Activated CD8-positive, alpha-beta memory T cell treated with anti-CD3 and anti-CD28 coated beads, Interleukin-2, amount 50 U/mL, for 48 hours (primary cell): ENCODE measurements at places on chromosomes 5 and 9.
A peak's percentile ranks its signal among the peaks of the same experiment; 100 is the strongest.

GRCh38 chr5:56158331-56158960 is 74.7 kb downstream of the ANKRD55 start:
- DNase-seq = no peak

DNA sequence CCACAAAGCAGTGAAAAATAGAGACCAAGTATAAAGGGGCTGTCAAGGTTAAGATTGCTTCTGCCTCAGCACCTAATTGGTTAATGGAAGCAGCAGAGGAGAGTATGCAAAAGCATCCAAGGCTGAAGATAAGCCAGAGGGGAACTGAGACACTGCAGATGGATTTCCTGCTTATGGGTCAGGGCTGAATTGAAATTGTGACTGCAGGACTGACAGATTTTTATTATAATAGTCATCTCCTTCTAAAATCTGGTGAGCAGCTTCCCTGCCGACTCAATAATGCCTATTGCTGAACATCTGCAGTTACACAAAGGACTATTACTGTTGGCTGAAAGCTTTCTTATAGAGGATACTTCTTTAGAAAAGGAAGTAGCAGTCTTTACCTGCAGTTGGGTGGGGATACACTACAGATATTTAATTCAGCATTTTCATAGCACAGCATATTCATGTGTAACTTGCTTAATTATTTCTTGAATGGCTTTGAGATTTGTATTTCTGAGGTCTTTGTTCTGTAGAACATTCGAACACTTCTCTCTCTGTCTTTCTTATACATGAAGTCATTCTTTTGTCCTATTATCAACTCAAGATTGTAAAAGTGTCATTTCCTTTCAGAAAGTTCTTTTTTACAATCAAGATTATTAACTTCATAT is 363.0 kb upstream of the RIOK2 start:
- no peak for DNase-seq

GRCh38 chr9:34501889-34502425 is 20.8 kb downstream of the ENHO start:
- DNase-seq = no peak

DNA sequence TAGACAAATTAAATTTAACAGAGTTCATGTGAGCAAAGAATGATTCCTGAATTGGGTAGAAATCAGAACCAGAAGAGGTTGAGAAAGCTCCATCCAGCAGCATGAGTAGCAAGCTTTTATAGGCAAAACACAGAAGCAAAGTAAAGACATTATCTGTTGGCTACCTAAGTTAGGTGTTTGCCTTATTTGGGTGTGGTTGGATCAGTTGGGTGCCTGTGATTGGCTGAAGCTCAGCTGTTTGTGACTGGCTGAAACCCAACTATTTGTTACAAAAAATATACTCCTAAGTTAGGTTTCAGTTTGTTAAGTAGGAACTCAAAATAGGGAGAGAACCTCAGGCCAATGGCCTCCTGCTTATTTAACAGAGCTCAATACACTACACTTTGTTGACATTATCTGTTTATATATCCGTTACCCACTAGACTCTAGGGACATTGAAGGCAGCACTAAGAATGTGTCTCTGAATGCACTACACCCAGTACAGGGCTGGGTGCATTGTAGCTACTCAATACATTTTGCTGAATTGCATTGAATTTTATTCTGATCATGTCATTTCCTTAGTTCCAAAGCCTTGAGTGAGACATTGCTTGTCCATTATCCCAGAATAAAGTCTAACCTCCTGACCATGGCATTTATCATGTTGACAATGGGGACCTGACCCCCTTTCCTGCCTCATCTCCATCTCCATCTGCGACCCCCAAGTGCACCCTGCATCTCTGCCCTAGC is 98.7 kb downstream of the CCDC192 start:
- no peak for DNase-seq

GRCh38 chr9:107681988-107682387 is 192.4 kb upstream of the KLF4 start:
- DNase-seq = no peak

- DNase-seq = no peak
These were observed 46.9 kb upstream of the HSPA9 start for GRCh38 chr5:138622051-138622450.

DNA sequence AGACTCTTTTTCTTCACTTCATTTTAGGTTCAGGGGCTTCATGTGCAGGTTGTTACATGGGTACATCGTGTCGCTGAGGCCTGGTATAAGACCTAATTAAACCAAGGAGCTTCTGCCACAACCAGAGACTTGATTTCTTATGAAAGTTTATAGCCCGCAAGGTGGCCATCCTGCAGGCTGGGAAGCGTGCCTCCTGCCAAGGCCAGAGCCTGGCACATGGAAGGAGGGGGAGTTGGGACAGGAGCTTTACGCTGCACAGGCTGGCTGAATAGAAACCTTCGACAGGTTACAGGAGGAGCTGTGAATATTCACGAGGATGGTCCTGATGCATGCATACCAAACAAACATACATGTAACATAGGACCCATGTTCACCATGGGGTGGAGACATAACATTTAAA is 50.1 kb upstream of the SIMC1 start:
- no peak for DNase-seq

- no peak for DNase-seq
These were observed 19.4 kb upstream of the RNF130 start for GRCh38 chr5:180090769-180091546.

GRCh38 chr5:173671121-173671949 is 54.9 kb upstream of the BOD1 start:
- peak; percentile 40 for DNase-seq

DNA sequence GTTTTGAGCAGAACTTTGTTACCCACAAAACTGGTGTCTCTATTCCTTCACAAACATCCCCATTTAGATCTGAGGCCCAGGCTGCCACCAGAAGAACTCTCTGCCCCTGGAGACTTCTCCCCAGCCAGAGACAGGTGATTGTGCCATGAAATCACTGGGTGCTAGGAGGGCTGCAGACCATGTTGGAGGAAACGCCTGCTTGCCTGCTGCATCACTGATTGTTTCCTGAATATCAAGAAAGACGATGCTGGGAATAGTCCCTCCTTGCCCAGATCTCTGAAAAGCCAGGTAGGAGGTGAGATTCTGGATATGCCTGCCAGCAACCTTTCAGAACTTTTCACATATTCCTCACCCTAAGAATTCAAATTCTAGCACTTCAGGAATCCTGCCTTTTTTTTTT is 8.1 kb downstream of the ZNF366 start:
- DNase-seq = no peak

DNA sequence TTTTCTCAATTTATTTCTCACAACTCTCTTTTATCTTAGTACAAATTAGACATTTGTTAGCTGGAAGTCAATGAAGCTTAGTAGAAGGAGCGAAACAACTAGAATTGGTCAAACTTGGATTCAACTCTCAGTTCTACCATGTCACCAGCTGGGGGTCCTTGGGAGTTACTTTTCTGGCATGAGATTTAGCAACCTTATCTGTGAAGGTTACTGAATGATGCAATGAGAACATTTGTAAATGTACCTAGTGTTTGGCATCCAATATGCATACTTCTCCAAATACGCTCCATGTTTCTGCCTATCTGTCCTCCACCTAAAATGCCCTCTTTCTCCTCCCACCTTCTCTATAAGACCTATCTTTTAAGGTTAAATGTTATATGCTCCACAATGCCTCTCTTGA is 6.3 kb downstream of the HNRNPA0 start:
- no peak for DNase-seq

- DNase-seq = no peak
These were observed 152.4 kb upstream of the ARRDC3 start for GRCh38 chr5:91535499-91535898.

DNA sequence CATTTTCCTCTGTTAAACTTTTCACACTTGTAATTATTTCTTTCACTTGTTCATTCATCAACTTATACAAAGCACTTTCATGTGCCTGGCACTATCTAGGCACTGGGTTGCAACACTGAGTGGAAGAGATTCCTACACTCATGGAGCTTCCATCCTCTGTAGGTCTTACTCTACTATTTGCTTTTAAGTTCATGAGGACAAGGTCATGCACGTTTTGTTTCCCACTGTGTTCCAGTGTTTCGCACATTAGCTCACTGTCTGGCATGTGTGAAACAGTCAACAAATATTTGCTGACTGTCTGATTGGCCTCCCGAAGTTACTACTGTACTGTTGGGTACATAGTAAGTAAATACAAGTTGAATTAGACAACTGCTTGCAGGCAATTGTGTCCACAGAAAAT is 87.9 kb upstream of the IFNK start:
- no peak for DNase-seq

- no peak for DNase-seq
These were observed 23.5 kb downstream of the GKAP1 start for GRCh38 chr9:83794051-83794450.

GRCh38 chr5:165569551-165569950 is 2064.1 kb downstream of the MAT2B start:
- DNase-seq = no peak

DNA sequence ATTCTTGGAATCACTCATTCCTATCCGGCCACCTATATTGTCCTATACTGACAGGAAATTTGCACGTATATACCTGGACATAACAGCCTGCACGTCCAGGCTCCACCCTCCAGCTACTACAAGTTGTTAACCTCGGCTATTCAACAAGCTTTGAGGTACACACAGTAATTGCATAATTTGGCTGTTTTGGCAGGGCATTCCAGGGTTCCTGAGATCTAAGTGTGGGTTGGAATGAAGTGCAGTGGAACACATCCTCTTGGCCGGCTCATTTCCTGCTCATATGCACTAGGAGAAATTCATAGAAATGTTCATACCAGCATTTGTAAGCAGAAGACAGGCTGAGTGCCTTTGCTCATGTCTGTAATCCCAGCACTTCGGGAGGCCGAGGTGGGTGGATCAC is 222.3 kb downstream of the FBXL7 start:
- DNase-seq = no peak

DNA sequence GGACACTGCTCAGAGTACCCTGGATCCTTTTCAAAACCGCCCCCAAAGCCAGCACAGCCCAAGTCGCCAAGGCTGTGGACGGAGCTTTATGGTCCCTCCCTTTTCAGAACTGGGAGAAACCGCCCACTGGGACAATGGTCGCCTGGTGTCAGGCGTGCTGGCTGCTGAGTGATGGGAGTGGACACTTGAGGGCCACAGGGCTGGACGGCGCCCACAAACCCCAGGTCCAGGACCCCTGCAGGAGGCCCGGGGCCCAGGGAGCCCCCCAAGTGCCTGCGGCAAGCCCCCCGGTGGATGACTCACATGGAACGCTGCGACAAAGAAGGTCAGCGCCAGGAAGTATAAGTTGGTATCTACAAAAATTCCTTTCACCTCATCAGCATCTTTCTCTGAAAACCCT is 10.9 kb downstream of the CLPTM1L start:
- no peak for DNase-seq

DNA sequence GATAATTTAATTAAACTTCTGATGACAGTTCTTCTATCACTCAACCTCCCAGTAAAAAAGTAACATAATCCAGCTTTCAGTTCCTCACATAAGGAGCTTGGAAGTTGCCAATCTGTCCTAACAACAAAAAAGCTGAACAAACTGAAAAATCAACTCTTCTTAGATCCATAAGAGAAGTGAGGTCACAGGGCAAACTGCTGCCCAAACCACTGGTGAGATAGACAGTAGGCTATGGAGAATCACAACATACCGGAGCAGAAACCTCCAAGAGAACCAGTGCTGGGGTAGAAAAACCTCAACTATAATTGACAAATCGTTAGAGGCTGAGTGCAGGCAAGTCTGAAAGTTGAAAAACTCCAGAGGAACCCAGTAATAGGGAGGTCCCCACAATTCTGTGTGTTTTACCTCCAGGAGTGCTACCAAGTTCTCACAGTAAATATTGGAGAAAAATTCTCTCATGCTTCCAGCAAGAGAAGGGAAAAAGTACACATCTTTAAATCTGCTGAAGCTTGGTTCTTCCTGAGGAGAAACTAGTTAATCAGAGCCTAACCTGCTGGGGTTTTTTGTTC is 300.0 kb downstream of the PDE4D start:
- DNase-seq = no peak

DNA sequence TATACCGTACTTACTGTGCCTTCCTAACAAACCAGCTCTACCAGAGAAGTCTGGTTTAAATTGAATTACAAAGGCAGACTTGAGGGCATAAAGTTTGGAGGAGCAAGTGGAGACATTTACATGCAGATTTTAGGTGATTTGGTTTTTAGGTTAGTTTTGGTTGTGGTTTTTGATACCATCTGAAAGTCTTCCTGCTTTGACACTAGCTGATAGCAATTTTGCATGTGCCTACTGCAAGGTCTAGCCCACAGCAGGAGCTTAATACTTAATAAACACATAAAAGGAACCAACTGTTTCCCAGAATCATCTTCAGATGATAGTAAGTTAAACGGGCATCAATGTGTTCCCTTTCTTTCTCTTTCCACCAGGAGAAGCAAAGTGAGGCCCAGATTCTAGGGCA is 3.4 kb upstream of the ESM1 start:
- DNase-seq = no peak

GRCh38 chr9:134879664-134880483 is 736 bp upstream of the FCN2 start:
- no peak for DNase-seq

DNA sequence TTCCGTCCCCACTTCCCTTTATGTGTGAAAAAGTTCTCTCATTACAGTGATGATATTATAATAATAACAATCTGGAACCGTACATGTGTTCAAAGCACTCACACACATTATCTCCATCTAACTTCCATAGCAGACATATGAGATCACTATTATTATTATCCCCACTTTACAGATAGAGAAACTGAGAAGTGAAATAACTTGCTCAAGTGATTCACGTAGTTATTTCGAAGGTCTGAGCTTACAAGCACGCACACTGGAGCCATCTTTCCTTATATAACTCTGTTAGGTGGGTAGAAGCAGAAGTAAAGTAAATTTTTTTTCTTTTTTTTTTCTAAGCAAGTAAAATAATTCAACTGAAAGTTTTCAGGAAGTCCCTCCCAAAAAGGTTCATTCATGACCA is 62.9 kb upstream of the PTGER4 start:
- no peak for DNase-seq

GRCh38 chr5:149073213-149073612 is 10.4 kb upstream of the SH3TC2 start:
- no peak for DNase-seq

GRCh38 chr5:171534043-171534895 is 114.8 kb downstream of the FGF18 start:
- DNase-seq = peak; percentile 45
